ENCODE measurements at places on chromosomes 7 and 10.

DNA sequence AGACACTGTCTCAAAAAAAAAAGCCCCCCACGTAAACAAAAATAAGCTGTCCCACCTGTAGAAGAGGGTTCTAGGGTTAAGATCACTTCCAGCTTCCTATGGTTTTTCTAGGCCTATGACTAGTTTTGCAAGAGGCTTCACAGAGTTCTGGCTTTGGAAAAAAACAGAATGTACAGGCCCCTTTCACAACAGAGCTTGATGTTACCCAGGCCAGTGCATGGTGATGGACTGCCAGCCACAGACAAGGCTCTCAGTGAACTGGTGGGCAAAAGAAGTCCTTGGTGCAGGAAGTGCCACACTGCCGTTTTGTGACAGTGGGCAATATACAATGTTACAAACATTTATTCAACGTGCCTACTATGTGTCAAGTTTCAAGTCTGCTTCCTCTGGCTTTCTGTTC is 18.3 kb upstream of the EFCAB10 start:
- no peak for DNase-seq

- no peak for DNase-seq
Measured at GRCh38 chr10:107477266-107477665, 312.8 kb upstream of the SORCS1 start.

DNA sequence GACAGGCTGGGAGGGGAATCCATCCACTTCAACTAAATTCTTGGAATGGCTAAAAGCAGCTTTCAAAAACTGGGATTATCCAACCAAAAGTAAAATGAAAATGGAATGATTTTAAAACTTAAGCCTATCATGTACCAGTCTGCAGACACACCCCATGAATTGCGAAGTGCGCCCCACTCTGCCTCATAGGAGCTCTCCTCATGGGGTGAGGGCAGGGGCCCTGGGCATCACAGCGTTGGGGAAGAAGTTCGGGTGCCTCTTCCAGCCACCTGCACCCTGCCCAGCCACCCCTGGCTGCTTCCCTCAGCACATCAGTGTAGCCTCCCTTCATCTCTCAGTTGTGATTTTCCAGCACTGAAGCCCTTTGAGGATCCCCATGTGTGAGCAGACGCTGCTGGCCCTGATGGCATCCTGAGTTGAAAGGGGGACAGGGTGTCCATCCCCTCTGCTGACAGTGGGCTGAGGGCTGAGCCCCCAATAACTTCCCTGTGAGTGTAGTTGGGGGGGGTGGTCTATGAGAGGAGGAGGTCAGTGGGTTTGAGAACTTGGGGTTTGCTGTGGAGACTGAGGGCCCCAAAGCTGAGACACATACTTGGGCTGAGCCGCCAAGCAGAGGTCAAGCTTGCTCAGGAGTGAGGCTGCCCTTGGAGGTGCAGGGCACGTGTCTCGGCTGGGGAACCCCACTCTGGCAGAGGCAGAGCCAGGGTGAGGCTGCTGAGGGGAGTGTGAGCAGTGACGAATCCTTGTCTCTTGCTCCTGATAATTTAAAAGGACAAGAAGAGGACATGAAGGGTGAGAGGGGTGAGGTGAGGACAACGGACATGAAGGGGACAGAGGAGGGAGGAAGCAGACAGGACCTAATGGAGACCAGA is 542.1 kb downstream of the TCERG1L start:
- no peak for DNase-seq

- no peak for DNase-seq
Measured at GRCh38 chr10:127556916-127557315, 7.8 kb downstream of the NPS start.

DNA sequence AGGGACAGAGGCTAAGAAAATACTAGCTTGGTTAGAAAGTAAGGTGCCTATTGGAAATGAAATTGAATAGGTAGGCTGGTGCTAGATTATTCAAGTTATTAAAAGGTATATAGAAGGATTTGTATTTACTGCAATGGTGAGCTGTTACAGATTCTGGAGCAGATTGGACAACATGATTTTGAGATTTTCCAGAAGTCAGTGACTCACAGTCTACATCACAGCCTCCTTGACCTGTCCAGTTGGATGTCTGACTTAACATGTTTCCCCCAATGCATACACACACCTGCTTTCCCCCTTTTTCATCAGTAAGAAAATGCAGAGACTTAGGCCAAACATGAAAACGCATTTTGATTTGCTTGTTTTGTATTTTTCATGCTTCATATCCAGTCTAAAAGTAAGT is 33.4 kb downstream of the STARD3NL start:
- no peak for DNase-seq

DNA sequence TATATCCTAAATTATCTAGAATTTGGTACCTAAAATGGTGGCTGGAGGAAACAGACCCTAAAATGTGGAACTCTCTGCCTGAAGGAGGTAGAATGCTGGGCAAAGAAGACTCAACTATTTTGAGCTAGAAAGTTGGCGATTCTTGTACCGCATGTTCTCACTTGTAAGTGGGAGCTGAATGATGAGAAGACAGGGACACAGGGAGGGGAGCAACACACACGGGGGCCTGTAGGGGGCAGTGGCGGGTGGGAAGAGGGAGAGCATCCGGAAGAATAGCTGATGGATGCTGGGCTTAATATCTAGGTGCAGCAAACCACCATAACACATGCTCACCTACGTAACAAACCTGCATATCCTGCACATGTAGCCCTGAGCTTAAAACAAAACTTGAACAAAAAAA is 250.6 kb downstream of the CALN1 start:
- no peak for DNase-seq

DNA sequence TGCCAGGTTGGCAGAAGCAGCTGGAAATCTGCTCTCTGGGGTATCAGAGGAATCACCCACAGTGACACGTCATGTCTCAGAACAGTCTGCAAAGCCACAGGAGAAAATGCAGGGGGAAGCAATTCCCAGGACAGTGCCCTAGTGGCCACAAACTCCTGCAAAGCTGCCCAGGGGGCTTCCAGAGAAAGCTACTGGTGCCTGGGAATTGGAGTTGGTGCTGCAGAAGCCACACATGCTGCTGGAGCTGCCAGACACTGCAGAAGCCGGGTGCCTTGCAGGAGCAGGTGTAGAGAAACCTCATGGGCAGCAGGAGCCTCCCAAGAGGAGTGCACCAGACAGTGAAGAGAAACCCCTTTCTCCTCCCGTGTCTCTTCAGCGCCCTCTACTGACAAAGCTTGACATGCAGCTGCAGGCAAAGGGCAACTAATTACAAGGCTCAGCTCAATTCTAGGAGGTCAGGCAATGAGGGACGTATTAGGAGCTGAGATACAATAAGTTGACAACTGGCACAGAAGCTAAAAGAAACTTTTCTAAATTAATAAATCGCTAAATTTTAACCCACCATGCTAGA is 30.2 kb upstream of the NUB1 start:
- peak; percentile 91 for DNase-seq

DNA sequence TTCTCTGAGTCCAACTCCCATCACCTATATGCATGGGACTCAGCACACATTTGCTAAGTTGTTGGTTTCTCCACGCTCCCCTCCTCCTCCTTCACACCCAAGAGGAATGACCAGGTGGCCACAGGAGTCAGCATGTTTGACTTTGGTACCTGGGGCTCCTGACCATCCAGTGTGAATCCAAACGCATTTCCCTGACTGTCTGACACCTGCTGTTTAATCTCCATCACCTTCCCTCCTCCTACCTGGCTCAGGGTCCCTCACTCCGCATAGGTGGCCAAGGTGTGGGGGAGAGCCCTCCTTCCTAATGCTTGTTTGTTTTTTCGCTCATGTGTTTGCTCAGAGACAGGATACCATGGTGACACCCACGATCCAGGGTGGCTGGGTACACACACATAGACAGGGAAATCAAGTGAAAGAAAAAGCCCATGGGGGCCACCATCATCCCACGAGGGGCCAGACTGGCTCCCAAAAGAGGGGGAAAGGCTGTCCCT is 194.9 kb downstream of the KCNMA1 start:
- DNase-seq, result peak; percentile 95

DNA sequence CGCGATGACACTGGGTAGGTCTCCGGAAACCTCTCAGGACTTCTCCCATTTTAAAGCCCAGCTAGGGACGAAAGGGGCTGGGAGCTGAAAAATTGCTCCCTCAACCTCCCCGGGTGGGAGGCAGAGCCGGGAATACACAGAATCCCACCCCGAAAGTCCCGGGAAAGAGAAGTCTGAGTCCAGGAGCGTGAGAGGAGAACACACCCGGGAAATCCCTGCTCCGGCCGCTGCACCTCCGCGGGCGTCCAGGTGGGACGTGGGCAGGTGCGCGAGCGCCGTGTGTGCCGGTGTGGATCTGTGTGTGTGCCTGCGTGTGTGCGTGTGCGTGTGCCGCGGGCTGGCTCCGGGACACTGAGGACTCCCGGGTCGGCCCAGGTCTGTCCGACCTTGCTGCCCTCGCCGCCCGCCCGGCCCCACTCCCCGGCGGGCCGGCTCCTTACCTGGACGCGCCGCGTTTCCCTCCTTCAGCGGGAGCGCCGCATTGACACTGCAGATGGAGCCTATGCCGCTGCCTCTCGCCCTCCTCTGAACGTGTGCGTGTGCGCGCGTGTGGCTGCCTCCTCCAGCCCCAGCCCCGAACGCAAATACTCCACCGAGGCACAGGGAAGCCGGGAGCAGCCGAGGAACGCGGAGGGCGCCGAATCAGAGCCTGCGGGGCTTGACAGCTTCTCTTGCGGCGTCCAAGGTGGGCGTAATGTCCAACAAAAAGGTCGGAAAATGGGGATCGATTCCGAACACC is at the start of gene PLXNA4:
Gene PLXNA4 (minus strand): TSS at position 489 of the 739 bp plus-strand sequence. CDS start 67,777 bp downstream, outside the sequence.
- peak; percentile 52 for DNase-seq

GRCh38 chr7:2974093-2974819 is 69.4 kb downstream of the CARD11 start:
- DNase-seq, result no peak

GRCh38 chr7:31129067-31129466 is 77.0 kb downstream of the ADCYAP1R1 start:
- peak; percentile 43 for DNase-seq

DNA sequence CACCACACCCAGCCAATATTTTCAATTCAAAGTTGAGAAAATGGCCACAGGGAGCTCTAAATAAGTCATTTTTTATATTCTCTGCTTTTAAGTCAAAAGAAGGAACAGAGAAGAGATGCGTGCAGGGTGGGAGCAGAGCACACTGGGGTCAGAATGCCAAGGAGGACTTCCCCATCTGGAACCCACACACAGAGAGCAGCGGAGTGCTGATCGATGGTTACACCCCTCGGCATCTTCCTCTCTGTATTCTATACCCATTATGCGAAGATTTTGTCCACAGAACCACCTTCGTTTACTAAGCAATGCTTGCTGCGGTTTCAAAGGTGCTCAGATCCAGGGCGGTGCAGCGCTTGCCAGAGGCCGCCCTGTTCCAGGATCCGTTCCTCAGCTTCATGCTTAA is 91.3 kb upstream of the RHEB start:
- DNase-seq, result no peak

GRCh38 chr10:86344281-86344680 is 22.3 kb downstream of the GRID1 start:
- DNase-seq, result no peak

DNA sequence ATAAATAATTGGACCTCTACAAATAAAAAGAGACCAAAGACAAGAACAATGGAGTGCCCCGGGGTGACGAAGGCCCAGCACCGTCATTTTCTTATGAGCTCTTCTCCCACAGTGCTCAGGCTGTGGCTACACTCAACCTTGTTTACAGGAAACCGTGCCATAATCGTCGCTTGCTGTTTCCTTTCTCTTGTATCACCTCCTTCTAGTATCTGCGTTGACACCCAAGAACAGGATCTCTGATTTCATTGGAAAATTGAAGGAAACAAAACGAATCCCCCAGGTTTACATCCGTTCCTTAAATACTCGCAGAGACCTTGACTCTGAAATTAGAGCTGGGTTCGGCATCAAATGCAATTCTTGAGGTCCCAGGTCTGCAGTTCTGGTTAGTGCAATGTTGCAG is 1.7 kb upstream of the IGFBP3 start:
- DNase-seq, result peak; percentile 73

DNA sequence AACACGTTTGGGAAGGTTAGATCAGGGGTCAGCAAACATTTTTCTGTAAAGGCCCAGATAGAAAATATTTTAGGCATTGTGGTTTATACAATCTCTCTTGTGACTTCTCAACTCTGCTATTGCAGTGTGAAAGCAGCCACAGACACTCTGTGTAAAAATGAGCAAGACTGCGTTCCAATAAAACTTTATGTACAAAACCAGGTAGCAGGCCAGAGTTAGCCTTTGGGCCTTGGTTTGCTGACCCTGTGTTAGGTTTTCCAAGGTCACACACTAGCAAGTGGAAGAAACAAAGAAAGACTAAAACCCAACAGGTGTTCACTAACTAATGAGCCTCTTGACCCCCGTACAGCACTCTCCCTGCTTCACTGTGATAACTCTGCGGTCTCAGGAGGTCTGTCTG is 14.9 kb upstream of the PAXIP1 start:
- no peak for DNase-seq

DNA sequence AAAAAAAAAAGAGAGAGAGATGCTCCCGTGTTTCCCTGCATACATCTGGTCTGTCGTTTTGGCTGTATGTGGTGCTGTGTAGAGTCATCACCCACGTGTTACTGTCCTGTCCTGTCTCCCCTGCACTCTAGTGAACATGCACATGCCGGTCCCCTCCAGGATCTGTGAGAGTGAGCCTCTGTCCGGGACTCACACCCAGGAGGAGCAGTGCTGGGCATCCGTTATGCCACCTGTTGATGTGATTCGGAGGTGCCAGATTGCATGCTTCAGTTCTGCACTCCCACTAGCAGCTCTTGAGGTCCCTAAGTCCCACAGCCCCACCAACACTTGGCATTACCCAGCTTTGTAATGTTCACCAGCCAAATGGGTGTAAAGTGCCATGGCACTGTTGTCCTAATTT is 16.4 kb downstream of the GHRHR start:
- DNase-seq, result no peak

GRCh38 chr10:1660386-1660785 is 76.9 kb downstream of the ADARB2 start:
- DNase-seq, result no peak

- DNase-seq, result peak; percentile 85
Measured at GRCh38 chr10:28393956-28394568, 91.2 kb upstream of the MPP7 start.

GRCh38 chr10:100962351-100963080 is 6.8 kb upstream of the SEMA4G start:
- no peak for DNase-seq

All from DMS53 (cell line).